ENCODE measurements at places on chromosomes 2 and 18.

GRCh38 chr2:208329485-208329884 is 63.4 kb downstream of the PIKFYVE start:
- no peak for DNase-seq

DNA sequence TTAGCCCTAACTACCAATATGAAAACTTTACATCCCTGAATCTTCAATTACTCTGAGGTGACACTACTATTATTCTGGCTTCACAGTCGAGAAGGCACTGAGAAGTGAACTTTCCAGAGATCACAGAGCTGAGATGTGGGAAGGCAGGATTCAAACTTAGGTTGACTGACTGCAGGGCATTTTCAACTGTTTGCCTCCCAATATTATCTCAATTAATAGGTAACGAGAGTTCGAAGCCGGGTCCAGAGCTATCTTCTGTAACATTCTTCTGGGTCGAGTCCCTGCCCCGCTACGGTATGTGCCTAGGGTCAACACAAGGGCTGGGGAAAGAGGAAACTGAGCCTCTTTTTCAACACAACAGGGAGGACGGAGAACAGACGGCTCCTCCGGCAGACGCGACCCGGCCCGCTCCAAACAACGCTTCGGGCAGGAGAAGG is 740 bp downstream of the CHMP3 start:
- DNase-seq, result no peak

DNA sequence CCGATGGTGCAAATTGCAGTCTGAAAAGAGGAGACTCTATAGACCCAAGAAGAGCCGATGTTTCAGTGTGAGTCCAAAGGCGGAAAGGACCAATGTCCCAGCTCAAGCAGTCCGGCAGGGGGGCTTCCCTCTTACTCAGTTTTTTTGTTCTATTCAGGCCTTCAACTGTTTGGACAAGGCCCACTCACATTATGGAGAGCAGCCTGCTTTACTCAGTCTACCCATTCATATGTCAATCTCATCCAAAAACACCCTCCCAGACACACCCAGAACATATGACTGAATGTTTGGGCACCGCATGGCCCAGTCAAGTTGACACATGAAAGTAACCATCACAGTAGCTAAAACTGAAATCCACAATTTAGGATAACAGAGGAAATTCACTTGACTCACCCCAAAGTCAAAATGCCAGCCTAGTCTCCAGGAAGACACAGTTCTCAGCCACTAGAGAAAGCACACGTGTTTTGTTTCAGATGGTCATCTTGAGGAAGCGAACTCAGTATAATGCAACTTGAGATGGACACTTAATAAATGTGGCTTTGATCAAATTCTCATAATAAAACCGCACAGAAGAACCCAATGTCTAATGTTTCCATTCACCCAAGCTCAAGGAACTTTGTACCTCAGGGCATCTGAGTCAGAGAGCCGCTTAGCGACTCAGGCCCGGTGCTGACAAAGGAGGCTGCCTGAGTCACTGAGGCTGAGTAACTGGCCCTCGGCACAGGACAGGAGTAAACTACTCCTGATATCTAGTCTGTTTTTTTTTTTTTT is 2.4 kb downstream of the FHL2 start:
- no peak for DNase-seq

- DNase-seq, result no peak
These were observed 13.7 kb upstream of the MMADHC start for GRCh38 chr2:149601141-149601796.

GRCh38 chr18:64713284-64713683 is 564.4 kb upstream of the LINC00305 start:
- DNase-seq, result no peak

- DNase-seq, result no peak
These were observed 98.7 kb upstream of the ST3GAL5 start for GRCh38 chr2:85987266-85988174.

DNA sequence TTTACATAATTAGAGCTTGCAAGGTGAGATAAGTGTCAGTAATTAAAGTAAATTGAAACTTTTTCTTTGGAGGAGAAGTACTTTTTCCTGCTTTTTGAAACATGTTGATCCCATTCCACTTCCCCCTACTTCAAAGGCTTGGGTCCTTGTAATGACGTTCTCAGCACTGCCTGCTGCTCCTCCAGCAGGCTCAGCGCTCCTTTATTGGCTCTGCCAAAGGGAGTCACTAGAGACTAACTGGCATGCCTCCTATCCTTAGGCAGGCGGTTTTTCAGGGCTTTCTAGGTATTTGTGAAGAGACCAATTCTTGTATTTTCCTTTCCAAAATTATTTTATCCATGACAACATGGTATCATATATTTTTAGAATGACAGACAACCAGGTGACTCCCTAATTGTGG is 43.9 kb upstream of the ACADL start:
- no peak for DNase-seq

GRCh38 chr18:59633961-59634485 is 63.2 kb downstream of the CCBE1 start:
- DNase-seq, result peak; percentile 64

DNA sequence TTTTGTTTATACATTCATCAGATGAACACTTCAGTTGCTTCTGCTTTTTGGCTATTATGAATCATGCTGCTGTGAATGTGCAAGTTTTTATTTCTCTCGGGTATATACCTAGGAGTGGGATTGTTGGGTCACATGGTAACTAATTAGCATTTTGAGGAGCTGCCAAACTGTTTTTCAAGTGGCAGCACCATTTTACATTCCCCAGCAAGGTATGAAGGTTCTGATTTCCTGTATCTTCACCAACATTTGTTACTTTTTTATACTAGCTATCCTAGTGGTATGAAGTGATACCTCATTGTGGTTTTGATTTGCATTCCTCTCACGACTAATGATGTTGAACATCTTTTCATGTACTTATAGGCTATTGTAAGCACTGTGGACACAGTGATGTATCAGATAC is 53.9 kb downstream of the DYNC1I2 start:
- no peak for DNase-seq

- DNase-seq, result no peak
These were observed 137.6 kb downstream of the CERS6 start for GRCh38 chr2:168593713-168594112.

GRCh38 chr2:197839327-197839726 is 34.9 kb downstream of the PLCL1 start:
- no peak for DNase-seq

DNA sequence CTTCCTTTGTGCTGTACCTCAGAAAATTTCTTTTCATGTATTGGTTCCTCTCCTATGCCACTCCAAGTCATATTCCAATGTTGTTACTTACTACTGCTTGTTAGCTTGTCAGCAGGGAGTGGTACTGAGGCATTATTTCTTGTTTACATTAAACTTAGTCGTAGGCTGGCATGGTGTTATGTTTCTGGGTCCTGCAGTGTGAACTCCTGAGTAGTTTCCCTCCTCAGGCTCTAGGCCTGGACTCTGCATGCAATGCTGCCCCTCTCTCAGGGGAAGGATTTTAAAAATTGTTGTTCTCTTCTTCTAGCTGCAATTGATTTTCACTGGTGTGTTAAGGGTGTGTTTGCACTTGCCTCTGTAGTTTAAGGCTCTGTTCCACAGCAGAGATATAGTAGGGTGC is 671.6 kb downstream of the PLCL1 start:
- DNase-seq, result no peak

DNA sequence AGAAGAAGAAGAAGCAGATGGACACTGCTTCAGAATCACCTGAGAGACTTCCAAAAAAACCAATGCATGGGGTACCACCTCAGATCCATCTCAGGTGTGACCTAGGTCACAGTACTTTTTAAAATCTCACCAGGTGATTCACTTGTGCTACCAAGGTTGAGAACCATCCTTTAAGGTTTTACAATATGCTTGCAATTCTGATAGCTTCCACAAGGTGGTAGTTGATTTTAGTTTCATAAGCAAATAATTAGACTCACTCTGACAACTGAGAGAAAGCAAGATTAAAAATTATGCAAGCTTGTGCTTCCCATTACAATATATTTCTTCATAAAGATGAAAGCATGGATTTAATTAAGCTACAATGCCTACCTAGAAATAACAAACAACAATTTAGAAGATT is 355.1 kb downstream of the EN1 start:
- DNase-seq, result no peak

DNA sequence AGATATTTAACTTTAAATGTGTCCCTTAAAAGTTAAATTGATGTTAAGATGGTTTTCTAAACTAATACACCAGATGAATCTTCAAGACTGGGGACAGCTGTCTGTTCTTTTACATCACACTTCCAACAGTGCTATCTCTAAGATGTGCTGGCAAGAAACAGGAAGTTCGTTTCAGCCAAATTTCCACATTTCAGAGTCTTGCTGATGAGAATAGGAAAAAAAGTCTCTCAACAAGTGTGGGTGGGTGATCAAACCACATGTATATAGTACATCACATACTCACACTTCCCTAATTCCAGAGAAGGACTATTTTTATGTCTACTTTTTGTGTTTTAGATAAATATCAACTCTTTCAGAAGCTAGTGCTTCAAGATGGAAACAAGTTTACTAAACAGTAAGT is 1712.8 kb upstream of the TMEFF2 start:
- DNase-seq, result no peak

- no peak for DNase-seq
These were observed 810.1 kb upstream of the POU3F3 start for GRCh38 chr2:104043864-104044263.

- no peak for DNase-seq
These were observed 10.9 kb downstream of the TRIP12 start for GRCh38 chr2:229910832-229911412.

- peak; percentile 51 for DNase-seq
These were observed 25.0 kb upstream of the FN1 start for GRCh38 chr2:215460682-215461382.

DNA sequence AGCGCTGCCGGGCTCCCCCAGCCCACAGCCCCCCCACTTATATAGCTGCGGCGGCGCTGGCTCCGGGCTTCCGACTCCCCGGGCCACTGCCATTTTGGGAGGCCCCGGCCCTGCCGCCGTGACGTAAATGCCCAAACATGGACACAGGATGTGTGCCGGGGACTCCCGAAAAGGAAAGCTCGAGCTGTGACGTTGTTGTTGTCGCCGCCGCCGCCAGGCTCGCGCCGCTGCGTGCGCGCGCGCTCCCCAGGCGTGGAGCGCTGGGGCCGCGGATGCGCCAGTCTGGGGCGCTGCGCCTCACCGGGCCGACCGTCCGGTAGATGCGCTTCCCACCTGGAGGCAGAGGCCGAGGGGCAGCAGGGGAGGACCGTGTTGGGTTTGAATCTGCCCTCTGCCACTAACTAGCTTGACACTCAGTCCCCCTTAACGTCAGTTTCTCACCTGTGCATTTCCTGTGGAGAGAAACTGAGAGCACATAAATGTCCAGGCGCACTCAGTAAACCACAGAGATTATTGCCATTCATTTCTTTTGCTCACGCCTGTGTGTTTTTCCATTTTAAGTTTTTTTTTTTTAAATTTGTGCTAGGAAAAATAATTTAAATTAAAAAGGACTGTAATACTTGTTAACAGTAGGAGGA is at the start of gene EGR4:
TSS of gene EGR4 (minus strand) at position 15 of the 638 bp plus-strand sequence. CDS start 231 bp downstream, outside the sequence.
- no peak for DNase-seq

DNA sequence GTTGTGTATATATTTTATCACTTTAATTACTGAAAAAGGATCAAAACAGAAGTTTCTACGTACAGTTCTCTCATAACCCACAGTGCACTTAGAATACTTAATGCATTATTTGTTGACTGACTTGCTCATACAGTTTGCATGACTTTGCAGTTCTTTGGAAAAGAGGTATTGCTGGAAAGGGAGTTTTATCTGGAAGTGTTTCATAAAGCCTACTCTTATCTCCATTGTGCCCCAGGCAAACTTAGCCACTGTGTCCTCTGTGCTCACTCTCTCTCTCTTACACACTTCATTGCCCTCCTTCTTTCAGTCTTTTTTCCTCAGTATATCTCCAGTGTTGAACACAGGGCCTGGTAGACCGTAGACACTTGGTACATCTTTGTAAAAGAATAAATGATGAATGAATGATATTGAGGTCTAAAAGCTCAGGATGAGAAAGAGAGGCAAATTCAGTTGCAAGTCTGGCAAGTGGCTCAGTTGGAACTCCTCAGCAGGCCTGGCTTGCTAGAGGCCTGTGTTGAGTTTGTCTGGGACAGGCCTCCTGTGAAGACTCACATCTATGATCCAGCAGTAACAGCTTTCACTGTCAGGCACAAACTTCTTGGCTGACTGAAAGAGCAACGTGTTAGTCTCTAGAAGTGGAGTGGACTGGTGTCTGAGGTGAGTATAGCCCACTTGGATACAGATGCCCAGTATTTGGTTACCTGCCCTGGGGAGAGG is 56.1 kb downstream of the SETBP1 start:
- no peak for DNase-seq

GRCh38 chr2:177708660-177709444 is 316.3 kb downstream of the AGPS start:
- no peak for DNase-seq

- DNase-seq, result no peak
These were observed 42.9 kb downstream of the SMC6 start for GRCh38 chr2:17710547-17711248.

GRCh38 chr18:45782662-45783061 is 42.8 kb upstream of the SIGLEC15 start:
- no peak for DNase-seq

GRCh38 chr2:32478889-32479620 is 122.2 kb downstream of the BIRC6 start:
- DNase-seq, result no peak

DNA sequence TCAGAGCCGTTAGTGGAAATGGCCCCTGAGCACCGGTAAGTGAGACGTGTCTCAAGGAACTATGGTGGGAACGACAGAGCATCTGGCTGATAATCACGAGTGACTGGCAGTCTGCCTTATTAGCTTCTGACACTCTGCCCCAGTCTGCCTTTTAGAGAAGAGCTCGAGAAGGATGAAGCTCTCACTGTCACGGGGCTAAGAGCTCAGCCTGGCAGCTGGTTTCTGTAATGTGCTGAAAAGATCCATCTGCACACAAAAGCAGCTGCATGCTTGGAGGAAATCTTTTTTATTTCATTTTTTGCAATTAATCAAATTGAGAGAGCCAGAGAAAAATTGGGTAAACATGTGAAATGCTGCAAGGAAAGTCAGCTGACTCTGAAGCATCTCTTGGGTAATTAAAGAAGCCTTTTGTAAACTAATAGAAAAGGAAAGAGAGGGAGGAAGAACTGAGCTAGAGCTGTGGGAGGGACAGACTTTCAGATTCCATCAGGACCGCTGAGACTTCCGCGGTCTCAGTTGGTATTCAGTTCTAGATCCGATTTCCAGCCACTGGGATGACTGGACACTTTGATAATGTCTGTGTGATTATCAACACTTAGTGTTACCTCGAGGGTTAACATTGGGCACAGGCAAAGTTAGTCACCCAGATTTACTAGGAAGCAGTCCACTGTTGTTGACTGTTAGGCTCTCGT is 24.4 kb downstream of the MBP start:
- DNase-seq, result no peak

- DNase-seq, result no peak
These were observed 50.2 kb downstream of the COL4A3 start for GRCh38 chr2:227214622-227215041.

- no peak for DNase-seq
These were observed 17.4 kb downstream of the XDH start for GRCh38 chr2:31397094-31397493.

- DNase-seq, result no peak
These were observed 47.3 kb downstream of the ROCK1 start for GRCh38 chr18:21064347-21064746.

- DNase-seq, result no peak
These were observed 32.4 kb upstream of the TMEM131 start for GRCh38 chr2:98028101-98028561.

- no peak for DNase-seq
These were observed 545.8 kb downstream of the BCL11A start for GRCh38 chr2:60007671-60008070.

GRCh38 chr2:152236191-152236925 is 60.8 kb upstream of the STAM2 start:
- DNase-seq, result no peak
